AG09309 (cell line): ENCODE measurements at places on chromosomes 1 and 21.

DNA sequence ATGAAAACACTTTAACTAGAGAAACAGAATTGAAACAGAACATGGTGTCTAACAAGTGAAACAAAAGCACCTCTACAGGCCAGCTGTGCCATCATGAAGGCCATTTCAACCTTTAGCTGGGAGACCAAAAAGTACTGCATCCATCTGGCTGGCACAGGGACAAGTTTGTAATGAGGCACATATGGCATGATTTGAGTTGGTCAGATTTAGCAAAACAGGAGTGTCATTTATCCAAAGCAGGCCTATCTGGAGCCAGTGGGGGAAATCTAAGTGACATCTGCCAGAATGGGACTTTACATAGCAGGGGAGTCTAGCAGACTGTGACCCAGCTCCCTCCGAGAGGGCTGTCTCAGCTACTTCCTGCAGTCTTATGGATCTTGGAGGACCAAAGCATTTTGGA is 51.9 kb downstream of the DNTTIP2 start:
- no peak for DNase-seq

GRCh38 chr1:38201431-38201830 is 154.8 kb upstream of the POU3F1 start:
- DNase-seq = no peak

- no peak for DNase-seq
Observed at GRCh38 chr21:29378832-29379231, 80.1 kb downstream of the BACH1 start.

GRCh38 chr1:196655071-196655470 is 3.2 kb downstream of the CFH start:
- DNase-seq = no peak

DNA sequence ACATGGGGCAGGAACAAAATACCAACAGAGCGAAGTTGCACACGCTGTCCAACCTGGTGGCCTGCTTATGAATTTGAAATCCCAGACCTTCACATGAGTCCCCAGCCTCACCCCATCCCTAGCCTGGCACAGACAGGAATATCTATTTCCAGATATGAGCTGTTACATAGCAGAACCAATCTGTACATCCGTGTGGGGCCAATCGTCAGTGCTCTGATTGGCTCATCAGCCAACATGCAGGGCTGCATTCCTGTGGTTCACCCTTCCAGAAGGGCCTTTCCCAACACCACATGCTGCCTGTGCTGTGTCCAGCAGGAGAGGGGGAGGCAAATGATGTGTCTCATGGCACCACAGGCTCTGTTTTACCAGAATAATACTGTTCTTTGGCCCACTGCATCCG is 31.3 kb downstream of the CCN1 start:
- DNase-seq = peak; percentile 99

GRCh38 chr1:161260376-161261260 is 2.1 kb downstream of the PCP4L1 start:
- no peak for DNase-seq

DNA sequence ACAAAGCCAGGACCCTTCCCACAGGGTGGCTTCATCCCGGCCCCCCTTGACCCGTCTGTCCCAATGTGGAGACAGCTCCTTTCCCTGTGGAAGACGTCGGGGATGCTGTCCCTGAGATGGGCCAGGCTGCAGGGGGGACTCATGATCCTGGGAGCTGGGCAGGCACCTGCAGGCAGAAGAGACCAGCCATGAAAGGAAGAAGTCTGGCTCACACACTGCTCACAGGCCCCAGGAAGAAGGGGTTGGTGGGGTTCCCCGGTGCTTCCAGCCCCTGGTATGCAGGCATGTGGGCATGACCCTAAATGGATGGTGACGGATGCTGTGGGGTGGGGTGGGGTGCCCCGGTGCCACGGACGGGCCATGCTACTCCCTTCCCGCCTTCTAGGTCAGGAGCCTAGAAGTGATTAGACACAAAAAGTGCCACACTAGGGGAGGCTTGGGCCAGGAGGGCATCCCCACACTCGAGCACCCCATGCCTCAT is 8.3 kb downstream of the ACTRT2 start:
- no peak for DNase-seq

GRCh38 chr1:24912376-24913273 is 17.5 kb downstream of the RUNX3 start:
- DNase-seq = no peak

DNA sequence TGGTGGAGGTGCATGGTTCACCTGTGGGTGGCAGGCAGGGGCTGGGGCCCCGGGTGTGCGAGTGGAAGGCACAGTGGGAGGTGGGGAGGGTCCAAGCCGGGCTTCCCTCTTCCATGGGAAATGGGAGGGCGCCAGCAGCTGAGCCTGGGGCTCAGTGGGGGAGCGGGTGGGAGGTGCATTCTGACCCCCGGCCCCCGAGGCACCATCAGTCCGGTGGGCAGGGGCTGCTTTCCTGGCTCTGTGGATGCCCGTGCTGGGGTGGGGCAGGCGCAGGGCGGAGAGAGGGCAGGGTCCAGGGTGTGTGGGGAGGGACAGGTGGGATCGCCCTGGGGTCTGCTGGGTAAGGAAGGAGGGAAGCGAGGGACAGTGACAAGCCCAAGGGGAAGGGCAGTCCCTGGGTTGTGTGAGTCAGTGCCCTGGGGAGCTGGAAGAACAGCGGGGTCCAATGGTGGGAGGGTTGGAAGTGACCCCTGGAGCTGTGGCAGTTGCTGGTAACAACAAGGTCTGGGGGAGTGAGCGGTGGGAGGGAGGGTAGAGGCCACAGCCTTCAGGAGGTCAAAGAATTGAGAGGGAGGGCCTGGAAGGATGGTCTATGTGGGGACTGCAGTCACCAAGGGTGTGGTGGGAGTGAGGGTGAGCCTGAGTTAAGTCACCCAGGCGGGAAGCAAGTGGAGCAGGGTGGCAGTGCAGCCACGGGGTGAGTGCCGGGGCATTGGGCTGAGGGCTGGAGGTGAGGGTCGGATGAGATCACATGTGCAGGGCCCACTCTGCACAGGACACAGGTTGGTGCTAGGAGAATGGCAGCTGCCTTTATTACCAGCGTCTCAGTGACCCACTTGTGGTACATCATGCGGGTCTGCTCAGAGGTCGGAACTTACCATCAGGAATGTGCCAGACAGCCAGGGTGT is 29.6 kb downstream of the LHX4 start:
- no peak for DNase-seq

- no peak for DNase-seq
Observed at GRCh38 chr1:91884459-91885212, 1.3 kb downstream of the TGFBR3 start.

DNA sequence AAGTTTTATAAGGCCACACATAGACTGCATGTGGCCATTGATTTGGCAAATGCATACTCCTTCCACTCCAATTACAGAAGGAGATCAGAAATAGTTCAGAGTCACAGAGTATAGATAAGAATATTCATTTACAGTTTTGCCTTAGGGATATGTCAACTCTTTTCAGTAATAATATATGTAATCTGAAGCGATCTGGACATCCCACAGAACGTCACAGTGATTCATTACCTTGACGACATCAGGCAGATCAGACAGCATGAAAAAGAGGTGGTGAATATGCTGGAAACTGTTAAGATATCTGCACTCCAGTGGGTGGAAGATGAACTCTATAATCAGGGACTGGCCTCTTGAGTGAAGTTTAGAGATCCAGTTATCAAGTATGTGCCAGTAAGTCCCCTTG is 240.4 kb downstream of the DPYD start:
- DNase-seq = no peak

GRCh38 chr1:178238722-178239510 is 145.0 kb downstream of the RASAL2 start:
- DNase-seq = peak; percentile 99

GRCh38 chr1:30172757-30173156 is 550.6 kb downstream of the MATN1 start:
- DNase-seq = no peak

DNA sequence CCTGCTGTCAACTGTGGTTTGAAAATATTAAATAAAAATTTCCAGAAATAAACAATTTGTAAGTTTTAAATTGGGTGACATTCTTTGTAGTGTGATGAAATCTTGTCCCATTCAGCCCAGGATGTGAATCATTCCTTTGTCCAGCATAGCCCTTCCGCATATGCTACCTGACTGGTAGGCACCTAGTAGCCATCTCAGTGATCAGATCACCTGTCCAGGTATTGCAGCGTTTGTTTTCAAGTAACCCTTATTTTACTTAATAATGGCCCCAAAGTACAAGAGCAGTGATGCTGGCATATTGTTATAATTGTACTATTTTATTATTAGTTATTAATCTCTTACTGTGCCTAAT is 351.6 kb upstream of the B3GALT2 start:
- no peak for DNase-seq

DNA sequence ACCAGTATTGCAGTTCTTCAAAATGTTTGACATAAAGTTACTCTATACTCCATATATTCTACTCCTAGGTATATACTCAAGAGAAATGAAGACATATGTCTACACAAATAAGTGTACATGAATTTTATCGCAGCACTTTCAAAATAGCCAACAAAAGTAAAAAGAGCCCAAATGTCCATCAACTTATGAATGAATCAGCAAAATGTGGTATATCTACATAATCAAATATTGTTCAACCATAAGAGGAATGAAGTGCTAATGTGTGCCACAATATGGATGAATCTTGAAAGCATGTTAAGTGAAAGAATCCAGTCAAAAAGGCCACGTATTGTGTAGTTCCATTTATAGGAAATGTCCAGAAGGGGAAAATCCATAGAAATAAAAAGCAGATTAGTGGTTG is 98.6 kb upstream of the F3 start:
- DNase-seq = no peak

DNA sequence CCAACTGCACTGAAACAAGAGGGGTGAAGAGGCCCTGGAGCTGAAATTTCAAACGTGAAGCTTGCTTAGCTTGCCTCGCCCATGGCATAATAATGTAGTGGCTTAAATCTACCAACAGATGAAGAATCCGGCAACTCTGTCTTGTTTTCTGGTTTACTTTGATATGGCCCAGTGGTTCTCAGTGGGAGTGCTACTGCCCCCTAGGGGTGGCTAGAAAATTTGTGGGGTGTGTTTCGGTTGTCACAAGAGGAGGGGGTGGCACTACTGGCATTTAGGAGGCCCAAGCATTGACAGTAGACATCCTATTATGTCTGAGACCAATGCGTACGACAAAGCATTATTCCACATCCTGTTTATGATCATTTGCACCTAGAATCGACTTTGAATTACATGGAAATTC is 51.9 kb upstream of the C8B start:
- no peak for DNase-seq

GRCh38 chr21:46368533-46369285 is 44.8 kb downstream of the PCNT start:
- DNase-seq = no peak

DNA sequence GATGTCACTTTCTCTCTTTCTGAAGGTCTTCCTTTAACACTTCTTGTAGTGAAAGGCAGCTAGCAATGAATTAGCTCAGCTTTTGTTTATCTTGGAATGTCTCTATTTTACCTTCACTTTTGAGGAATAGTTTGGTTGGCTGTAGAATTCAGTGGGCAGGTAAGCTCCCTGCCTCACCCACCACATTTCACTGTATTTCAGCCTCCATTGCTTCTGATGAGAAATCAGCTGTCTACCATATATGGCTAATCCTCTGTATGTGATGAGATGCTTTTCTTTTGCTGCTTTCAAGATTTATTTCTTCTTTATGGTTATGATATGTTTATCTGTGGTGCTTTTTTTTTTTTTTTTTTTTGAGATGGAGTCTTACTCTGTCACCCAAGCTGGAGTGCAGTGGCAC is 70.1 kb downstream of the MRPL39 start:
- DNase-seq = no peak

DNA sequence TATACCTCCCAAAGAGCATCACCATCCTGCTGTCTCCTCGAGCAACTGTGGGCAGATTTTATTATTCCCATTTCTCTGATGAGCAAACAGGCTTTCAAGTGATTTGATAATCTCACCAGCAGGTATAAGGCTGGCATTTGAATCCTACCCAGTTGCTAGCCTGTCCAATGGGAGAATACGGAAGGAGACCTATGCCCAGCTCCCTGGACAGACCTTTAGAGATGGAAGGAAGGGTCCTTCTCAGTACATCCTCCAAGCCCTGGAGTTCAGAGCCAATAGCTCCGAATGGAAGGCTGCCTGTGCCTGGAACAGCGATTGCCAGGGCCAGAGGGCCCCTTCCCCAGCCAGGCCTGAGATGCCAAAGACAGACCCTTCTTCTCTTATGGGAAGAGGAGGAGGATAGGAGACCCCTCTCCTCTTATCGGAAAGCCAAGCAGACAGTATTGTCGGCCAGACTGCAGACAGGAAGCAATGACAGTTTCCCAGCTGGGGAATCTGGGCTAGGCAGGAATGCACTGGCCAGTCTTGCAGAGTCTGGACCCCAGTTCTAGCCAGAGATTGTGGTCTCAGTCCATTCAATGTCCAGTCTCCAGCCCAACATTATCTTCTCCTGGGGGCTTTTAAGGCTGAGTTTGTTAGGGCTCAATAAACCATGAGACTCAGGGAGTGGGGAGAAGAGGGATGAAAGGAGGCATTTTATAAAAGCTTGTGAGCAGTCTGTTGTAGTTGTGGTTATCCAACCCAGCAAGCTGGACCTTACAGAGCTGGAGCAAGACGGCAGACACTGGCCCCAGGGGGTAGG is 2.0 kb downstream of the IFFO2 start:
- no peak for DNase-seq

- DNase-seq = no peak
Observed at GRCh38 chr1:205709059-205709398, 28.7 kb upstream of the SLC45A3 start.

DNA sequence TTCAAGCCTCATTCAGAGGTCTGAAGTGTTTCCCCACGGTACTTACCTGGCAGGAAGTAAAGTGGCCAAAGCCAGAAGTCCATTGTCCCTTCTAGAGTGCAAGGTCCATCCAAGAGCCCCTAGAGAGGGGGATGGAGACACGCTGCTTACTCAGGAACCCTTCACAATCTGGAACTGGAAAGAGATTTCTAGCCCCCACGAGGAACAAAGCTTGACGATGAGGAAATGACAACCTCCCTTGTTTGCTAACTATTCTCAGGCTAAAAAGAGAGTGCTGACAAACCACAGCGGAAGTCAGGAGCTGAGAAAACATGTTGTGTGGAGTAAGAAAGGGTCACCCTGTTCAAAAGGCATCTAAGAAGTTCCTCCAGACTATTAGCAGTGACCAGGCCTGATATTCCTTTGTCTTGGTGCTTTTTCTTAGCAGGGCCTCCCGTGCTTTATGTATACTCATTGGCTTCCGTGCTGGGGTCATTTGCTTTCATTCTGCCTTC is at the start of gene FCMR:
Gene FCMR (minus strand): TSS at position 170 of the 494 bp plus-strand sequence. CDS start 87 bp downstream, at position 83.
- no peak for DNase-seq

- no peak for DNase-seq
Observed at GRCh38 chr1:5985250-5985649, 7.0 kb downstream of the NPHP4 start.

DNA sequence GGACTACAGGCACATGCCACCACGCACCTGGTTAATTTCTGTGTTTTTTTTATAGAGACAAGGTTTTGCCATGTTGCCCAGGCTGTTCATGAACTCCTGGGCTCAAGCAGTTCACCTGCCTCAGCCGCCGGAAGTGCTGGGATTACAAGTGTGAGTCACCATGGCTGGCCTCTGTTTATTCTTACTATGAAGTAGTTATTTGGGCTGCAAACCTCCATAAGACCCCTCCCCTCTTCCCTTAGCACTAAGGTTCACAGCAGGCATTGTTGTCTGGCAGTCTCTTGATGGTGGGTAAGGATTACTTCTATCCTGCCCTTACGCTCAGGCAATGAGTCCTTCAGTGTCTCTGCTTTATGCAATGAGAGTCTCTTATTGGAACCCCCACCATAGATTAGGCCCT is 51.8 kb downstream of the ANGPTL1 start:
- DNase-seq = no peak
